ENCODE measurements at places on chromosomes 11 and 22. TPM values are rescaled to one million over a fixed set of nuclear protein-coding genes. Genes with fewer than 3 reads are reported as not detected.

The SCGB2A2 gene
- total RNA-seq = not detected

The NNMT gene
- total RNA-seq = not detected

DNA sequence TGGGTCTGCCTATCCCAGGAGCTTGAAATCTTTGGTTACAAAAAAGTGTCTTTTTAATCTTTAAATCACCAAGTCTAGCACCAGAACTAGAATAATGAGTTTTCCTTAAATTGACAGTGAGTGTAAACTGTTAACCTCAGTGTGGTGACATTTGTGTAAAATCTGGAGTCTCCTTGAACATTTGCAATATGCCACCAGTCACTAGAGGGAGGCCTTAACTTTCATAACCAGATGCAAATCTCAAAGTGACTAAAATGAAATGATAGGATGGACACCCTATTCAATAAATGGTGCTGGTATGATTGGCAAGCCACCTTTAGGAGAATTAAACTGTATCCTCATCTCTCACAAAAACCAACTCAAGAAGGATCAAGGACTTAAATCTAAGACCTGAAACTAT lies 8.3 kb upstream of the SCGB1D2 start:
- H3K27ac ChIP-seq = no peak overlapping the region
- H3K36me3 ChIP-seq = no peaks in the 10 kb centered on the region
- no peaks in the 10 kb centered on the region for H3K4me1 ChIP-seq
- H3K4me3 ChIP-seq = no peak overlapping the region
- peaks cover 20% of the 10 kb centered on the region for H3K27me3 ChIP-seq

GRCh38 chr22:25334162-25334490 lies 114.7 kb downstream of the CRYBB2 start:
- peak; percentile 27 for DNase-seq
- peaks cover 5% of the 10 kb centered on the region for H3K4me1 ChIP-seq
- no peak overlapping the region for H3K4me3 ChIP-seq
- H3K27me3 ChIP-seq = peaks cover 1% of the 10 kb centered on the region
- no peaks in the 10 kb centered on the region for H3K36me3 ChIP-seq

The PAK1 gene
- total RNA-seq = 33.1 TPM

DNA sequence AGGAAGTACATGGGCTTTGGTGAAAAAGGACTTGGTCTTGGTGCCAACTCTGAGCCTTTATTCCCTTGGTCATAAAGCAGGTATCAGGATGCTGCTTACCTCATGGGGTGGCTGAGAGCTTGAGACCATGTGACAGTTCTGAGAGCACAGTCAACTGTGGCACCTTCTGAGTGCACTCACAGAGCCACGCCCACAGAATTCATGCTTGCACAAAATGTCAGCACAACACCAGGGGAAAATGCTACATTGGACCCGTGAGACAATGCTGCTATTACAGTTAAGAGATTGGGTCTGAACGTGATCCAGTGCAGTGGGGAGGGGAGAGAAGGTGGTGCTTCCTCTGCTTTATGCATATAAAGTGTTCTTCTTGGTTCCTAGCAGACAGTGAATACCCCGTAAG lies 79.5 kb upstream of the SPON1 start:
- no peak overlapping the region for H3K27ac ChIP-seq
- peaks cover 2% of the 10 kb centered on the region for H3K27me3 ChIP-seq
- DNase-seq = no peak
- no peaks in the 10 kb centered on the region for H3K36me3 ChIP-seq
- peaks cover 7% of the 10 kb centered on the region for H3K4me1 ChIP-seq

GRCh38 chr22:21448627-21449416 lies 18.4 kb upstream of the TMEM191C start:
- H3K4me1 ChIP-seq = no peaks in the 10 kb centered on the region
- no peak overlapping the region for H3K4me3 ChIP-seq
- H3K27ac ChIP-seq = no peak overlapping the region
- H3K27me3 ChIP-seq = peaks cover 2% of the 10 kb centered on the region
- no peak for DNase-seq

DNA sequence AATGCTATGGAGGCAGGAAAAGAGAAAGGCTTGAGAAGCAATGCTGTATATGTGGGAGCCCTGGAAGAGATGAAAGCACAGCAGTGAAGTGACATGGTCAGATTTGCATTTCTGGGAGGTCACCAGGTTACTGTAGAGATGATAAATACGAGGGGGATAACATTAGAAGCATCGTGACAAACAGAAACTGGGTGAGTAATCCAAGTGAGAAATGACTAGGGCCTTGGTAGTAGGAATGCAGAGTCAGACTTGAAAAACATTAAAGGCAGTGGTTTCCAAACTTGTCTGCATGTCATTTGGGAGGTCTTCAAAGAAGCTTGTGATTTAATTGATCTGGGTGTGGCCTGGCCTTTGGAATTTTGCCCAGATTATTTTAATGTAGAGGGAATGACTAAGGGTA lies 43.9 kb downstream of the CCDC34 start:
- no peak overlapping the region for H3K4me3 ChIP-seq
- H3K27me3 ChIP-seq = no peaks in the 10 kb centered on the region
- no peak overlapping the region for H3K27ac ChIP-seq
- DNase-seq = no peak
- H3K4me1 ChIP-seq = no peaks in the 10 kb centered on the region

DNA sequence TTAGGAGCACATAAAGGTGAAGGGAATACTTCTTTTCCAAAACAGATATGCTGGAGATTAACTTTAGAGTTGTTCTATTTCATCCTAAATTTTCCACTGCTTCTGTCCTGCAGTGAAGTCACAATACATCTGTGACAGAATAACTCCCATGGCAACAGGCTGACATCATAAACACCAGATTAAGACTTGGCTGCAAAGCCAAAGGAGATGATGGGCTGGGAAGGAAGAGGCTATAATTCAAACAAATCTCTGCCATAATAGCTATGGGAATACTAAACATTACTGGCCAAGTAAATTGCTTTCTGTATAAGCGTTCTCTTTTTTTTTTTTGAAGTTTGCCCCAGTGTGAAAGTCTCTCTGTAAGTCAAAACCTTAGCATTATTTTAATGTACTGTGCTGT lies 107.7 kb downstream of the CADM1 start:
- no peak overlapping the region for H3K4me3 ChIP-seq
- no peaks in the 10 kb centered on the region for H3K36me3 ChIP-seq
- no peaks in the 10 kb centered on the region for H3K4me1 ChIP-seq
- peaks cover 2% of the 10 kb centered on the region for H3K27me3 ChIP-seq
- H3K27ac ChIP-seq = no peak overlapping the region
- no peak for DNase-seq

- H3K27ac ChIP-seq = peak overlapping the region; percentile 58
- peaks cover 82% of the 10 kb centered on the region for H3K27me3 ChIP-seq
- no peak for DNase-seq
- no peaks in the 10 kb centered on the region for H3K36me3 ChIP-seq
Measured at GRCh38 chr11:44320289-44320973, 10.5 kb upstream of the ALX4 start.

DNA sequence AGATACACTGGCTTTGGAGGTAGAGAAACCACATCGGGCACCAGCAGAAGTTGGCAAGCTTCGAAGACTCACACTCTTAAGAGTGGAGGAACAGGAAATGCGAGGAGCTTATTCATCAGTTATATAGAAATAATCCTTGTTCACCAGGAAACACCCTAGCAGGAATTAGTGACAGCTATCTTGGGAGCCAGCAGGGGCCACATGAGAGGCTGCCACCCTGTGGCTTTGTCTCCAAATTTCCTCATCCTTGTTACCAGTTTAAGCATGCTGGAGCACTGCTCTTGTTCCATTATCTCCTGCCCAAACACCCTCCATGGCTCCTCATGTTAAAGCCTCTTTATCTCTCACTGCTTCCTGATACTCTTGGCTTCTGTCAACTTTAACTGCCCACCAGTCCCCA lies 131.0 kb downstream of the PLEKHA7 start:
- no peaks in the 10 kb centered on the region for H3K4me1 ChIP-seq
- DNase-seq = no peak
- no peak overlapping the region for H3K4me3 ChIP-seq
- H3K36me3 ChIP-seq = no peaks in the 10 kb centered on the region
- H3K27me3 ChIP-seq = peaks cover 5% of the 10 kb centered on the region

The TESMIN gene
- 2.1 TPM for total RNA-seq

The OR6A2 gene
- 0.31 TPM for total RNA-seq

- H3K27ac ChIP-seq = no peak overlapping the region
- no peaks in the 10 kb centered on the region for H3K4me1 ChIP-seq
Measured at GRCh38 chr11:109996060-109996459, 97.1 kb upstream of the ZC3H12C start.

The FAM227A gene
- total RNA-seq = 0.16 TPM

DNA sequence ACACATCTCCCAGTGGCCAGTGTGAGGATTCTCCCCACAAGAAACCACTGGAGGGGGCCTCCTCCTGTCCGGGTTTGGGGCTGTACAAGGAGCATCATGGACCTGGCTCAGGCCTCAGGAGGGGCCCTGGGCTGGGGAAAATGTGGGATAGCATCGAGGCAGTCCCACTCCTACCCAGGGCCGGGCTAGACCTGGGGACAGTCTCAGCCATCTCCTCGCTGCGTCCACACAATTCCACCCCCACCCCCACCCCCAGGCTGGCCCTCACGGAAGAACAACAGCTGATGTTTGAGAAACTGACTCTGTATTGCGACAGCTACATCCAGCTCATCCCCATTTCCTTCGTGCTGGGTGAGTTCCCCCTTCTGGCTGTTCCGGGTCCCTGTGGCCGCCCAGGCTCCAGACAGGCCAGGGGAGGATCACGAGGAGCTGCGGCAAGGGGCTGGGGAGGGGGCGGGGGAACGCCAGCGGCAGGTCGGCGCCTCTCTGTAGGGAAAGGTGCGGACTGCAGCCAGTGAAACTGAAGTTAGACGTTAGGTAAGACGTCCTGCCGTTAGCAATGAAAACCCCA lies 4.8 kb downstream of the BEST1 start:
- no peaks in the 10 kb centered on the region for H3K36me3 ChIP-seq
- H3K4me3 ChIP-seq = no peak overlapping the region
- no peak overlapping the region for H3K27ac ChIP-seq

DNA sequence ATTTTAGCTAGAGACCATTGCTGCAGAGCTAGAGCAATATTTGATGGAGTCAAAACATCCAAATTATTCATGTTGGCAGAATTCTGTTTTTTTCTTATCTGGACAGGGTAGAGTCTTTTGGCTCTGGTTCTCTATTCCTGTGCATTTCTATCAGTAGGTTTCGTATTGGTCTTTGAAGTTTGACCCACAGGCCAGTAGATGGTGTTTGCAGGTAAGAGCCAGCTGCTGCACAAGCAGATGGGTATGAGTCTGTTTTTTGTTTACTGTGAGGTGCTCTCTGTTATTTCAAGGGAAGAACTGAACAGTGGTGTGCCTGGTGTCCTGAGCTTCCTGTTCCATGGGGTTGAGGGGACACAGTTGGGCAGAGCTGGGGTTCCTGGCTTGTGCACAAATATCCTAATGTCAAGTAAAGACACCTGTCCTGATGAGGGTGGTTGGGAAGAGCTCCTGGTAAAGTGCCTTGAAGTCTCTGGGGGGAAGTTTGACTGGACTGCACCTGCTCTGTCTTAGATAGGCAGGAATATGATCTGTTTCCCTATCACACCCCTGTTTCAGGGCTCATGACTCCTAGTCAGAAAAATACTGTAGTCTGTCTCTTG lies 34.0 kb upstream of the SLC22A25 start:
- no peaks in the 10 kb centered on the region for H3K36me3 ChIP-seq
- H3K27me3 ChIP-seq = peaks cover 18% of the 10 kb centered on the region
- DNase-seq = no peak

The RNF121 gene
- 65.8 TPM for total RNA-seq

- peaks cover 2% of the 10 kb centered on the region for H3K36me3 ChIP-seq
- H3K27me3 ChIP-seq = peaks cover 6% of the 10 kb centered on the region
- no peak for DNase-seq
- no peak overlapping the region for H3K27ac ChIP-seq
- H3K4me1 ChIP-seq = no peaks in the 10 kb centered on the region
Measured at GRCh38 chr11:62087694-62088093, 36.1 kb upstream of the INCENP start.

DNA sequence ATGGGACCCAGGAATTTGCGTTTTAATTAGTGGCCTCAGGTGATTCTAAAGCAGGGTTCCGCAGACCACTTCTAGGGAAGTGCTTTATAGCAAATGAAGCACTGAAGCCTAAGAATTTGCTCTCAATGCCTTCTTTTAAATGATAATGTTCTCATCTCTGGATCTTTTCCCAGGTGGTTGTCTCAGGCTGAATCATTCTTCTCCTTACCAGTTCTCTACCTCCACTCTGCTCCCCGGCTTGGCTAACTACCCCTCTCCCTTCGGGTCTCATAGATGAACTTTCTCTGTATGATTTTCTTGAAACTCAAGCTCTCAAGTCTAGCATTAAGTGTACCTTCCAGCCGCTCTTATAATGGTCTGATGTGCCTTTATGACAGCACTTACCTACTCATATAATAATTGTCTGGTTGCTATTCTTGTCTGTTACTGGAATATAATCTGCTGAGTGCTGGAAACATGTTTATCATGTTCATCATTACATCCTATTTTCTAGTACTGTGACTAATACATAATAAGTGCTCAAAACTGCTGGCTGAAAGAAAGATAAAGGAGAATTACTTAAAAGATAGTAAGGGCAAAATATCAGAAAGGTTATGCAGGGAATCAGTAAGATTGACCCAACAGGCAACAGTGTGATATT lies 195.9 kb upstream of the SESN3 start:
- DNase-seq = no peak
- no peak overlapping the region for H3K4me3 ChIP-seq
- no peak overlapping the region for H3K27ac ChIP-seq
- H3K4me1 ChIP-seq = no peaks in the 10 kb centered on the region

DNA sequence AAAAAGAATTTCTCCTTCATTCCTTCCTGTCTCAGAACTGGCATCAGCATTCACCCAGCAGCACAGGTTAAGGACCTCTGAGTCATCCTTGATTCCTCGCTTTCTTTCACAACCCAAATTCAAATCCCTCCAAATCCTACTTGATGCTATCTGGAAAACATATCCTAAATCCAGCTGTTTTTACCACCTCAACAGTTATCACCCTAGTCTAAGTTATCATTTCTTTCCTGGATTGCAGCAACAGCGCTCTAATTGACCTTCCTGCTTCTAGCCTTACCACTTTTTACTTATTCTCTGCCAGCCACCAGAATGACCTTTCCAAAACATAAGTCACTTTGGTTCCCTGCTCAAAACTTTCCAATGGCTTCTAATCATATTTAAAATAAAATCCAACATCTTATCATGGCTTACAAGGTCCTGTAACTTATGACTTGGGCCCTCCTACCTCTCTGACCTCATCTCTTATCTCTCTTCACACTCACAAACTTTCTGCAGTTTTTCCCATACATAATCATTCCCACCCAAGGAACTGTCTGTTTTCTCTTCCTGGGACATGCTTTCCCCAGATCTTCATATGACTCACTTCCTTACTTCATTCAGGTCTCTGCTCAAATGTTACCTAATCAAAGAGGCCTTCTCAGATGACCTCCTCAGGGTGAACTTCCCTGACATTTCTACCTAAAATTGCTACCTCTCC lies 119.4 kb downstream of the TTC28 start:
- H3K27me3 ChIP-seq = peaks cover 12% of the 10 kb centered on the region
- no peak overlapping the region for H3K4me3 ChIP-seq
- H3K4me1 ChIP-seq = no peaks in the 10 kb centered on the region
- no peak for DNase-seq
- no peaks in the 10 kb centered on the region for H3K36me3 ChIP-seq
